ENCODE measurements at places on chromosomes 13 and 19. TPM values are rescaled to one million over a fixed set of nuclear protein-coding genes. Genes with fewer than 3 reads are reported as not detected.

The TMEM86B gene
- 10.7 TPM for total RNA-seq

DNA sequence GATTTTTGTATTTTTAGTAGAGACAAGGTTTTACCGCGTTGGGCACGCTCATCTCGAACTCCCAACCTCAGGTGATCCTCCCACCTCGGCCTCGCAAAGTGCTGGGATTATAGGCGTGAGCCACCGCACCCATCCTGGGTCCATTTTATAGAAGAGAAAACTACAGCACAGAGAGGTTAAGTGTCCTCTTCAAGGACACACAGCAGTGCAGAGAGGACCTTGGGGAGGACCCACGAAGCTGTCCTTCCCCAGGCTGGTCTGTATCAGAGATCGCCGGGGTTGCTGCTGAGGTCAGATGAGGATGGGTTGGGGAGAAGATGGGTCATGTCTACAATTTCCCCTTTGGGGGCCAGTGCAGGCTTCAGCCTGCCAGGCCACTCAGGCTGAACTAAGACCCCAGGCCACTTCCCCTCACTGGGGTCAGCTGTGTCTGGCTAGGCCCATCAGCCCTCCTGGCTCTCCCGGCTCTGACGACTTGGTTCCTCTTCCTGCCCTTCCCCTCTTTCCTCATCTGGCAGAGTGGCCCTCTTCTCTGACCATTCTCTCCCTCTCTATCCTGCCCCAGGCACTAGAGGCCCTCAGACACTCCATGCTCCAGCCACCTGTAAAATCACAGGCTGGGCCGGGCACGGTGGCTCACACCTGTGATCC lies 9.6 kb downstream of the MYO1F start:
- H3K27ac ChIP-seq = no peak overlapping the region
- no peaks in the 10 kb centered on the region for H3K27me3 ChIP-seq
- no peak for DNase-seq
- H3K36me3 ChIP-seq = no peaks in the 10 kb centered on the region
- H3K4me1 ChIP-seq = peaks cover 43% of the 10 kb centered on the region

DNA sequence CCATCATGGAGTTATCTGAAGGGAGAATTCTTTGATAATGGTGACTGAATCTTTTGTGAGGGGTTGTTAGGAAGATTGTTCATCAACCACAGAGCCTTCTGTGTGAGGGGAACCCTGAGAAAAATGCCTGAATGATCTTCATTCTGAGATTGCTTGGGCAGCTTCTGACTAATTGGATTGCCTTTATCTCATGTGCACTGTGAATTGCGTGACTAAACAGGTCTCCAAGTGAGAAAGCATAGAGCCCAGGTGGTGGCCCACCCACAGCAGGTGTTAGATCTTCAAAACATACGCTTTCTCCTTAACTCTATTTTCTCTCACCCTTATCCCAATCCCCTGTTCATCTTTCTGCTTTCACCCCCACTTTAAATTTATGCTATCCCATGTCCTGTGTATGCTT lies 58.3 kb downstream of the DOCK9 start:
- peaks cover 4% of the 10 kb centered on the region for H3K36me3 ChIP-seq
- no peaks in the 10 kb centered on the region for H3K27me3 ChIP-seq
- H3K4me3 ChIP-seq = no peak overlapping the region

DNA sequence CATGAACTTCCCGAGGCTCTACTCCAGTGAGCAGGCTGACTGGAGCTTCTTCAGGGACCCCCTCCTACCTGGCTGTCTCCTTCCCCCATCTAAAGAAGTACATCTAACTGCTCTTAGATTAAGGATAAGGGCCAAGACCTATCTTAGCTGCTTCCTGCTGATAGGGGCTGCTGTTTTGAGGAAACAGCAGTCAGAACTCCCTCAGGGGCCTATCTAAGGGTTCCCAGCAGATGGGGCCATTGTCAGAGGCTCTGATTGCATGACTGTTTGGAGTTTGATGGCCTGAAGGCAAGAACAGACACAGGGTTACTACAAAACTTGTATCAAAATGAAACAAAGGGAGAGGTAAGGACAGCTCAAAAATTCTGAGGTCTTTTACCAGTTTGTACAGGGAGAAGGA lies 2636.9 kb upstream of the PCDH20 start:
- no peaks in the 10 kb centered on the region for H3K27me3 ChIP-seq
- H3K27ac ChIP-seq = no peak overlapping the region
- no peaks in the 10 kb centered on the region for H3K36me3 ChIP-seq
- H3K4me3 ChIP-seq = no peak overlapping the region
- H3K4me1 ChIP-seq = no peaks in the 10 kb centered on the region

GRCh38 chr13:94825507-94825906 lies 113.2 kb upstream of the SOX21 start:
- no peak overlapping the region for H3K4me3 ChIP-seq
- no peaks in the 10 kb centered on the region for H3K36me3 ChIP-seq
- H3K27me3 ChIP-seq = no peaks in the 10 kb centered on the region
- no peaks in the 10 kb centered on the region for H3K4me1 ChIP-seq
- no peak for DNase-seq
- no peak overlapping the region for H3K27ac ChIP-seq

DNA sequence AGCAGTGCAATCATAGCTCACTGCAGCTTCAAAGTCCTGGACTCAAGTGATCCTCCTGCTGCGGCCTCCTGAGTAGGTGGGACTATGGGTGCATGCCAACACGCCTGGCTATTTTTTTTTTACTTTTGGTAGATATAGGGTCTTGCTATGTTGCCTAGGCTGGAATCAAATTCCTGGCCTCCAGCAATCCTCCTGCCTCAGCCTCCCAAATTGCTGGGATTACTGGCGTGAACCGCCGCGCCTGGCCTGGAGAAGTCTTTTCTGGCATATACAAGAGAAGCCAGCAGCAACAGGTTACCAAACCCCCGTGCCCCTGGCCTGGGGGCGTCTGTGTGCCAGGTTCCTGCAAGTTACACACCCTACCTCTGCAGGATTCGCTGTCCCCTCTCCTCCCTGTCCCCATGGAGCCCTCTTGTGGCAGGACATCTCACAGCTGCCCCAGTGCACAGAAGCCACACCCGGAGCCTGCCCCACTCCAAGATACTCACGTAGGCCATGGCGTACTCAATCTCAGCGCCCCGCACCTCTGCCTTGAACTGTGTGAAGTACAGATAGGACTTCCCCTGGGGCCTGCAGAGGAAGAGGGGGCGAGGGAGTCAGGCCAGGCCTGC lies 9.9 kb downstream of the MYDGF start:
- DNase-seq = no peak
- no peak overlapping the region for H3K27ac ChIP-seq
- H3K27me3 ChIP-seq = no peaks in the 10 kb centered on the region
- H3K4me3 ChIP-seq = no peak overlapping the region
- H3K36me3 ChIP-seq = peaks cover 23% of the 10 kb centered on the region

- no peak overlapping the region for H3K4me3 ChIP-seq
- H3K27ac ChIP-seq = no peak overlapping the region
- no peak for DNase-seq
- no peaks in the 10 kb centered on the region for H3K4me1 ChIP-seq
- no peaks in the 10 kb centered on the region for H3K36me3 ChIP-seq
Observed at GRCh38 chr13:78160793-78161192, 242.2 kb upstream of the EDNRB start.

- H3K27ac ChIP-seq = no peak overlapping the region
- no peaks in the 10 kb centered on the region for H3K4me1 ChIP-seq
- H3K4me3 ChIP-seq = no peak overlapping the region
- no peaks in the 10 kb centered on the region for H3K36me3 ChIP-seq
Observed at GRCh38 chr13:111622051-111622531, 301.6 kb downstream of the TEX29 start.

The PNMA8B gene
- 2.3 TPM for total RNA-seq

DNA sequence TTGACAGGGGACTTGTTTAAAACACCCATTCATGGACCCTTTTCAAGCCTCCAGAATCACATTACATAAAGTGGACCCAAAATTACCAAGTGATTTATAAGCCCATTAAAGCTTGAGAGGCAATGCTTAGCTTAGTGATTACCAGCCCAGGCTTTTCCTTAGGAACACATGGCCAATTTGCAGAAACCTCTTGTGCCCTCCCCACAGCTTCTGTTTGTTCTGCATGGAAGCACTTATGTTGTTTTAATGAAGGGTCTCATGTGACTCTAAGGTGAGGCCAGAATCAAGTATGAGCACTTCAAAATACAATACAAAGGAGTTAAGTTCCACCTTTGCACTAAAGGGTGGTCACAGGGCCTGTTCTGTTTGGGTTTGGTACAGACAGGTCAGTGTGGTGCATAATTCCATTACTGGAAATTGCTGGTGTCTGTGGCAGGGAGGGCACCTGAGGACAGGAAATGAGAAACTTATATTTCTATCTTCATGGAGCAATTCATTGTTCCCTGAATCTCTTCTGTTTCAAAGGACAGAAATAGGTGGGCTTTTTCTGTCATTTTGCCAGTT lies 15.3 kb downstream of the ZNF486 start:
- no peak overlapping the region for H3K27ac ChIP-seq
- no peak for DNase-seq
- no peaks in the 10 kb centered on the region for H3K36me3 ChIP-seq
- no peaks in the 10 kb centered on the region for H3K4me1 ChIP-seq
- no peak overlapping the region for H3K4me3 ChIP-seq

- H3K27ac ChIP-seq = peak overlapping the region; percentile 62
- peak overlapping the region; percentile 73 for H3K4me3 ChIP-seq
- peaks cover 3% of the 10 kb centered on the region for H3K36me3 ChIP-seq
- no peaks in the 10 kb centered on the region for H3K27me3 ChIP-seq
- H3K4me1 ChIP-seq = peaks cover 14% of the 10 kb centered on the region
Observed at GRCh38 chr13:112969692-112970338, 801 bp downstream of the MCF2L start.

GRCh38 chr19:57106722-57107235 lies 13.0 kb upstream of the USP29 start:
- DNase-seq = no peak
- H3K4me3 ChIP-seq = no peak overlapping the region
- H3K27me3 ChIP-seq = no peaks in the 10 kb centered on the region
- H3K27ac ChIP-seq = no peak overlapping the region
- no peaks in the 10 kb centered on the region for H3K36me3 ChIP-seq

The PNMA8C gene
- total RNA-seq = not detected

The ANO8 gene
- 15.4 TPM for total RNA-seq

GRCh38 chr13:95275322-95276036 lies 25.8 kb downstream of the ABCC4 start:
- H3K4me1 ChIP-seq = no peaks in the 10 kb centered on the region
- H3K27me3 ChIP-seq = no peaks in the 10 kb centered on the region
- no peaks in the 10 kb centered on the region for H3K36me3 ChIP-seq
- DNase-seq = no peak
- H3K27ac ChIP-seq = no peak overlapping the region

GRCh38 chr13:76991432-76991795 lies 467 bp upstream of the CLN5 start:
- DNase-seq = no peak
- peak overlapping the region; percentile 87 for H3K4me3 ChIP-seq
- no peaks in the 10 kb centered on the region for H3K27me3 ChIP-seq
- H3K36me3 ChIP-seq = peaks cover 5% of the 10 kb centered on the region
- H3K4me1 ChIP-seq = peaks cover 19% of the 10 kb centered on the region
- H3K27ac ChIP-seq = peak overlapping the region; percentile 96

The KCNC3 gene
- 1.9 TPM for total RNA-seq

GRCh38 chr13:52353193-52353592 lies 52.8 kb downstream of the THSD1 start:
- H3K27me3 ChIP-seq = no peaks in the 10 kb centered on the region
- H3K36me3 ChIP-seq = no peaks in the 10 kb centered on the region
- H3K4me1 ChIP-seq = no peaks in the 10 kb centered on the region

DNA sequence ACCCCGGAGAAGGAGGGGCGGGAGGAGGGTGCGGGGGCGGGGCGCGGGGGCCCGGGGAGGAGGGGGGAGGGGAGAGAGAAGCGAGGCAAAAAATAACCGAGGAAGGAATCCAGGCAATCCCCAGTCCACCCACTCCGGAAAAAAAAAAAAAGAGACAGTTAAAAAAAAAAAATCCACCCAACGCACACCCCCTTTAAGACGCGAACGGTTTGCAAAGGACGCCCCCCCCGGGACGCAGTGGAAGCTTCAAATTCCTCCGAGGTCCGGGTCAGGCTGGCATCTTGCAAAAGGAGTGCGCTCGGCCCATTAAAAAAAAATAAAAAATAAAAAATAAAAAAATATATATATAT lies at the start of gene CACNA1A:
TSS of gene CACNA1A (minus strand) at position 9 of the 350 bp plus-strand sequence. CDS start 255 bp downstream, outside the sequence.
- H3K36me3 ChIP-seq = no peaks in the 10 kb centered on the region
- H3K27ac ChIP-seq = no peak within 1 kb of the TSS
- DNase-seq = no peak
- H3K4me1 ChIP-seq = no peaks in the 10 kb centered on the region
- H3K4me3 ChIP-seq = no peak within 1 kb of the TSS

The SERP2 gene
- not detected for total RNA-seq

- no peak for DNase-seq
- H3K27ac ChIP-seq = no peak overlapping the region
- no peaks in the 10 kb centered on the region for H3K27me3 ChIP-seq
- no peaks in the 10 kb centered on the region for H3K36me3 ChIP-seq
- H3K4me1 ChIP-seq = peaks cover 4% of the 10 kb centered on the region
Observed at GRCh38 chr19:3788996-3789778, 3.0 kb upstream of the MATK start.

- DNase-seq = no peak
- H3K27me3 ChIP-seq = no peaks in the 10 kb centered on the region
- peaks cover 16% of the 10 kb centered on the region for H3K4me1 ChIP-seq
- H3K36me3 ChIP-seq = no peaks in the 10 kb centered on the region
Observed at GRCh38 chr13:50509771-50510441, 333.6 kb downstream of the DLEU7 start.

The PODNL1 gene
- total RNA-seq = not detected

DNA sequence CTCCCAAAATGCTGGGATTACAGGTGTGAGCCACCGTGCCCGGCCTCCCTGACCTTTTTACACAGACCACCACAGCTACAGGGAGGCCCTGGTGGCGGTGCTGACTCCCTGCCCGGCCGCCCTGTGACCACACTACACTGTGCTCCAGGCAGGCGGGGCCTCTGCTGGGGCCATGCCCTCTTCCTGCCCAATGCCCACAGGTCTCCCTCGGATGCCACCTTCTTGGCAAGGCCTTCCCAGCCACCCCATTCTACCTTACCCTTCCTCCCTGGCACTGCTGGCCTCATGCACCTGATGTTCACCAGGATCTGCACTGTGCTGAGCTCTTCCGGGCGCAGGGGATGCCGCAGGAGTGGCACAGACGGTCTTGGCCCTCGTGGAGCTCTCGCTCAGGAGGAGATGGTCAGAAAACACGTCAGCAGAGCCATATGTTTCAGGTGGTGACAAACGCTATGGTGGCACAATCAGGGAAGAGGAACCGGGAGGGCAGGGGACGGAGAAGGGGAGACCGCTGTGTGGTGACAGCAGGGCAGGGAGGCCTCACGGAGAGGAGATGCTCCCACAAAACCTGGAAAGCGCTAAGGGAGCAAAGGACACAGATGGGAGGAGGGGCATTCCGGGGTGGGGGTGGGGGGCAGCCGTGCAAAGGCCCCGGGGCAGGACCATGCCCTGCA lies 4.1 kb downstream of the PIP5K1C start:
- H3K4me3 ChIP-seq = no peak overlapping the region
- no peak overlapping the region for H3K27ac ChIP-seq
- H3K36me3 ChIP-seq = no peaks in the 10 kb centered on the region
- no peak for DNase-seq

DNA sequence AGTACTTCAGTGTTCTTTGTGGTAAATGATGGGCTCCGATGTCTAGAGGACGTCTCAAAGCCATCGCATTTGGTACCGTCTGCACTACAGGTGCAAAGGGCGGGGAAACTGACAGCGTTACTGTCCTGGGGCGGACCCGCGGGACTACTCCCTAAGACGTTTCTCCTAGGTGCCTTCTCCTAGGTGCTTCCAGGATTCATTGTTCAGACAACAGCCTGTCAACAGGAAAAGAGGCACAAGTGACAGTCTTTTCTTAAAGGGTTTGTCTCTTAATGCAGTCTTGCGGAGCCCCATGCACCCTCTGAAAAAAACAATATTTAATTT lies 1.4 kb downstream of the SERTM1 start:
- no peak overlapping the region for H3K4me3 ChIP-seq
- H3K27me3 ChIP-seq = no peaks in the 10 kb centered on the region
- no peaks in the 10 kb centered on the region for H3K36me3 ChIP-seq
- H3K4me1 ChIP-seq = no peaks in the 10 kb centered on the region
- no peak overlapping the region for H3K27ac ChIP-seq
- DNase-seq = no peak
